T-helper 2 cell treated with Interferon-gamma antibody and Interleukin-4, amounts not matched to agents 100 ng/mL and 5 ng/mL, for 36 hours (primary cell): ENCODE measurements at places on chromosomes 7 and 10. TPM values are rescaled to one million over a fixed set of nuclear protein-coding genes. Genes with fewer than 3 reads are reported as not detected.

Gene CDC14C
- total RNA-seq = not detected in 2 replicates

Gene HYAL4
- total RNA-seq = not detected in 2 replicates

Gene SYT15
- total RNA-seq = 1.2 TPM in 2 replicates

Gene SYT15B
- 0.07 and 0.27 TPM in 2 replicates for total RNA-seq

Gene LRRN3
- 132 and 138 TPM in 2 replicates for total RNA-seq
